CD8-positive, alpha-beta memory T cell (primary cell): ENCODE measurements at places on chromosomes 16 and 17.

GRCh38 chr17:34435182-34435928, 72.3 kb upstream of the CCL1 start:
- no peak for DNase-seq

GRCh38 chr16:3074860-3075522, 9.6 kb downstream of the IL32 start:
- DNase-seq = peak; percentile 91

- DNase-seq = no peak
These were observed 41.2 kb upstream of the RHOT1 start for GRCh38 chr17:32100971-32101631.

DNA sequence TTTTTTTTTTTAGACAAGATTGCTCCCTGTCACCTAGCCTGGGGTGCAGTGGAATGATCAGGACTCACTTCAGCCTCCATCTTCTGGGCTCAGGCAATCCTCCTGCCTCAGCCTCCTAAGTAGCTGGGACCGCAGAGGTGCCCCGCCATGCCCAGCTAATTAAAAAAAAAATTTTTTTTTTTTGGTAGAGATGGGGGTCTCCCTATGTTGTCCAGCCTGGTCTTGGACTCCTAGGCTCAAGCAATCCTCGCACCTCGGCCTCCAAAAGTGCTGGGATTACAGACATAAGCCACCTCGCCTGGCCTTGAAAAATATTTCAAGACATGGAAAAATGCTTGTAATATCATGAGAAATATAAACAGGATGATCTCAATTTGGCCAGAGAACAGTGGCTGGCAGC, 42.9 kb downstream of the HAPSTR1 start:
- DNase-seq = no peak

DNA sequence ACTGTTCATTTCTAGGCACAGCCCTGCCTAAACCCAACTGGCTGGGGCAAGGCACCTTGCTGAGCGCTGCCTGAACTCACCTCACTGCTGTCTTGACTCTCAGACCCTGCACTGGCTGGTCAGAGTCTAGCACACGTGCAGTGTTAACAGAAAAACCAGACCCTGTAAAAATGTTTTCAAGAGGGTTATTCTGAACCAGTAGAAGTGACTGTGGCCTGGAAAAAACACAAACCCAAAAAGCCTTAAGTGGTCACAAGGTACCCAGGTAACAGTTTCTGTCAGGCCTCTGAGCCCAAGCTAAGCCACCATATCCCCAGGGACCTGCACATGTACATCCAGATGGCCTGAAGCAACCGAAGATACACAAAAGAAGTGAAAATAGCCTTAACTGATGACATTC, 6.1 kb upstream of the EIF4A3 start:
- DNase-seq = no peak

GRCh38 chr17:65885541-65886312, 306.2 kb downstream of the CEP112 start:
- DNase-seq = no peak

DNA sequence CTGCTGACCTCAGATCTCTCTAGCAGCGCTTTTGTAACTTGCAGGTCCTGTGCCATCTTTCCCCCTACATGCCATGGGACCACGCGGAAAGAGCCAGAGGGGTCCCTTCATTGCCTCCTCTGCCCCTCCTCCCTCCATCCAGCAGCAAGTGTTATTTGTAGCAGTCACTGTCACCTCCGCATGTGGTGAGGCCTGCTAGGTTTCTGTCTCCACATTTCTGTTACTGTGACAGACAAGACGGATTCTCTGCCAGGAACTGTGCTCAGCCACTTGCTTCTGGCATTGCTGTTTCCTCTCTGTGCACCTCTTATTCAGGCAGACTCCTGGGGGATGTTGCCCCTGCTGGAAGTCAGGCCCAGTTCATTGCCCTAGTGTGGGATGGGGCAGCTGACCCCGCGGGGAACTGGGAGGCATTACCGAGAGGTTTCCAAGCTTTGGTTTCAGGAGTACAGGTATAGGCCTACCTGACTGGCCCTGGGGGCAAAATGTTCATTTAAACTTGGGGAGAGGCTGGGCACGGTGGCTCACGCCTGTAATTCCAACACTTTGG, 61.2 kb downstream of the RAB11FIP4 start:
- DNase-seq = no peak

GRCh38 chr17:34068571-34068970, 186.5 kb upstream of the CCL2 start:
- no peak for DNase-seq
